ENCODE measurements at places on chromosomes 2 and 18.

- DNase-seq, result peak; percentile 11
Measured at GRCh38 chr2:54047091-54047490, 68.3 kb upstream of the ACYP2 start.

- no peak for DNase-seq
Measured at GRCh38 chr2:8229546-8229986, 452.3 kb upstream of the ID2 start.

- no peak for DNase-seq
Measured at GRCh38 chr18:78492813-78493371, 486.7 kb upstream of the SALL3 start.

DNA sequence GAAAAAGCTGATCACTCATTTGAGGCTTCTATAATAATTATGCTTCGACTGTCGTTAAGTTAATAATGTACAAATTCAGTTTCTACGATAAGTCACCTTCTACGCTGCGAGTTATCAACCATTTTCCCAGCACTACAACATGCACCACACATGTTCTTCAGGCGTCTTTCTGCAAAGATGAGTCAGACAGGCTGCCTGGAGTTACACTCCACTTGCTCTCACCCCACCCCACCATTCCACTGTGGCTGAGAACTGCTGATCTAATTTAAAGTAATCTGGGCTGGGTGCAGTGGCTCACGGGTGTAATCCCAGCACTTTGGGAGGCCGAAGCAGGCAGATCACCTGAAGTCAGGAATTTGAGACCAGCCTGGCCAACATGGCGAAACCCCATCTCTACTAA lies 218.6 kb downstream of the DYM start:
- peak; percentile 39 for DNase-seq

DNA sequence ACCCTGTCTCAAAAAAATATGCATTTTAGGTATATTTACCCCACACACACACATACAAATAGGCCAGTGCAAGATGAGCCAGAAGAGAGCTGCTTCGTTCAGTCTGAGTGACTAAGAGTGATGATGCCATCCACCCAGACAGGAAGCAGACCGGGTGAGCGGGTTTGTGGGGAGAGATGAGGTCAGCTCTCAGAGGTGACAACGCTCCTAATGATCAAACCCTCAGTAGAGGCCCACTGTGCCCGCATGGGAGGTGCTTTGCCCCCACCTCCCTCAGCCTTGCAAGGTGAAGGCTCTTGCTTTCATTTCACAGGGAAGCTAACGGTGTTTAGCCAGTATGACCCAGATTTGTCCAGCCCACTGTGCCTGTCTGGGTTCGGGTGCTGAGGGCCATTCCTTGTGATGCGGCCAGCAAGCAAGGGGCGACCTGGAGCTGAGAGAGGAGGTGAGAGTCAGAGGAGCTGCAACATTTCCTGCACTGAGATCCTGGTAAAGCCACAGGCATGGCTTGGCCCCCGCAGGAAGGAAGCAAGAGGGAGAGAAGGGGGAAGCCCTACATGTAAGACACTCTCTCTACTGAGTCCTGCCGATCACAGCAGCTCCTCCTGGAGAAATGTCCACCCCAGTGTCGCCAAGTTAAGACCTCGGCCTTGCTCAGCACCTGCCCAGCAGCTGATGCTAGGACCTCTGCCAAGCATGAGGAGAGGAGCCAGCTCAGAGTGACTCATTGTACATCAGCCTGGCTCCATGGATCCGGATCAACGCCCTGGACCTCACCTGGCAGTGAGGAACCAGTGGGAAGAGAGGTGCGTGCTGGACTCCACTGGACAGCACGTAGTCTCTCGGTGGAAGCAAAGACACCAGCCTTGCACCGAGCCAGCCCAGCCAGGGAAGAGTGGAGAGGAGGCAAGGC lies 37.0 kb downstream of the NIFK start:
- peak; percentile 80 for DNase-seq

GRCh38 chr2:232329716-232330067 lies 48.9 kb upstream of the ALPP start:
- DNase-seq, result no peak

DNA sequence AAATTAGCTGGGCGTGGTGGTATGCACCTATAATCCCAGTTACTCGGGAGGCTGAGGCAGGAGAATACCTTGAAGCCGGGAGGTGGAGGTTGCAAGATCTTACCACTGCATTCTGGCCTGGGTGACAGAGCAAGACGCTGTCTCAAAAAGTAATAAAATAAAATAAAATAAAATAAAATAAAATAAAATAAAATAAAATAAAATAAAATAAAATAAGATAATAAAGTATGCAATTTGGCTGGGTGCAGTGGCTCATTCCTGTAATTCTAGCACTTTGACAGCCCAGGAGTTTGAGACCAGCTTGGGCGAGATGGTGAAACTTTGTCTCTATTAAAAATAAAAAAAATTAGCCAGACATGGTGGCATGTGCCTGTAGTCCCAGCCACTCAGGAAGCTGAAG lies 85.6 kb upstream of the XPO1 start:
- no peak for DNase-seq

DNA sequence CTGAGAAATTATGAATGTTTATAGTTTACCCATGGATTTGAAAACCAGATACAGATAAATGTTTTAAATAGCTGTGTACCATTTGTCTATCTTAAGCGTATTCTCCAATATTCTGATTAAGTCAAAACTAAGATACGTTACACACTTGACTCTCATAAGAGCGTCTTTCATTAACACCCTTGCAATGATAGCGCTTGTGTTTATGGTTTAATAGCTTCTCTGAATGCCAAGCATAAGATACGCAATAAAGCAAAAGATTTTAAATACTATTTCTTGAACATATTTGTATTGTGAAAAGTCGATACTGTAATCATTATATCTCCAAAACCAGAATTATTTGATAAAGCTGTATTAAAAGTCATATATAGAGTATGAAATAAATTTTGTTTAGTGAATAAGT lies 3.0 kb downstream of the CALCRL start:
- no peak for DNase-seq

- peak; percentile 82 for DNase-seq
Measured at GRCh38 chr2:201854221-201854801, 48.0 kb downstream of the CDK15 start.

DNA sequence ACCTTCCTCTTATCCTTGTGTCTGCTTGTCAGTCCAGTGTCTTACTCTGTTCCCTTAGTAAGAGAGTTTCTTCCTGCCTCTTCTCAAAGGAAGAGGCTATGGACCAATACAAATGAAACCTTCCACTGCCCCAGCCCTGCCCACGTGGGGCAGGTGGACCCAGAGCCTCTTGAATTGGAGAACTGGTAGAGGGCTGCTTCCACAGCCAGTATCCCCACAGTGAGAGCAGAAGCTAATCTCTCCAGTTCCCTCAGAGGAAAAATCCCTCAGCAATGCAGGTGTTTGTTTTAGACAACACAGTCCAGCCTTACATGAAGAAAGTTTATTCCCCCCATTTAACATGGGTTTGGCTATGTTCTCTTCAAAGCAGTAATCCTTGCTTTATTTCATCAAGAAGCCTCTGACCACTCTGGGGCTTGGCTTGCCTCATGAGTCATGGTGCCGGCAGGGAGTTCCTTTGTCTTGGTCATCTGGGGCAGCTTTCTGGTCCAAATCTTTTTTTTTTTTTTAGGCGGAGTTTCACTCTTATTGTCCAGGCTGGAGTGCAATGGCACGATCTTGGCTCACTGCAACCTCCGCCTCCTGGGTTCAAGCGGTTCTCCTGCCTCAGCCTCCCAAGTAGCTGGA lies 6.5 kb upstream of the CYBRD1 start:
- peak; percentile 70 for DNase-seq

DNA sequence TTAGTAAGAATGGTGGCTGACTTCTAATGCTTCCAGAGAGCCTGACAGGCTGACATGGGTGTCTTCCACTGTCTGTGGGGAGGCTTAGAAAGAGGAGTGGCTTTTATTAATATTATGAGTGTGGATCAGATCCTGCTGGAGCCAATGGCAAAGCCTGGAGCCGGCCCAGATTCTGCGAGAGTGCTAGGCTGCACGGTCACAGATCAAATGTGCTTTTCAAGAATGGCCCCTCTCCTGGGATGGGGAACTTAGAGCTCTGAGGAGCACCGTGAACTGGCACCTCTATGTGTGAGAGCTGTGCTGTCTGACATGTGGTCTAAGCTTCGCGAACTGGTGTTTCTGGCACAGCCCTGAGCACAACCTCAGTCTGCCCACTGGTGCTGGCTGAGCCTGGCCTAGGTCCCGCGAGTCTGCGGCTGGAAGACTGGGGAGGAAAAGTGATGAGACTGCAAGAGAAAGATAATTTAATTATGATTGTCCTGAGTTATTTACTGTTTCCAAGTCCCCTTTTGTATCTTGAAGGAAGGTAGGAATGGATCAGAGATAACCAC lies 70.4 kb downstream of the ASAP2 start:
- DNase-seq, result no peak

DNA sequence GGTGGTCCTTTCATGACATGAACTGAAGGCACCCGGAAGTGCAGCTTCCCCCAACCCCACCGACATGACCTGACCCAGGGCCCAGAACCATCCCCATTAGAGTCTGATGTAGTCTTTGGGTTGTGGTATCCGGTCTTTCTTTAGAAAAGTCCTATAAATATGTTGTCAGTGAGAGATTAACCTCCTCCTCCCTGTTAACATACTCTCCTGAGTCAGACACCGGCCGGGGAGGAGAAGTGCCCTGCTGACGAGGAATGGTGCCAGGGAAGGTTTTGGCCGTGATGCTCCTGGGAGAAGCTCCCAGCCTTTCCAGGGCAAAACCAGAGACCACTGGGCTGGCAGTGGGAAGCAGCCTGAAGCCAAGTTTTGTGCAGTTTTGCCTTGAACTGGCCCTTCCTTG lies 109.0 kb downstream of the LAMA3 start:
- no peak for DNase-seq

All from NCI-H226 (cell line).